Midbrain (tissue), 1 donor: ENCODE measurements at places on chromosomes 6 and 20.
A peak's percentile ranks its signal among the peaks of the same experiment; 100 is the strongest.

DNA sequence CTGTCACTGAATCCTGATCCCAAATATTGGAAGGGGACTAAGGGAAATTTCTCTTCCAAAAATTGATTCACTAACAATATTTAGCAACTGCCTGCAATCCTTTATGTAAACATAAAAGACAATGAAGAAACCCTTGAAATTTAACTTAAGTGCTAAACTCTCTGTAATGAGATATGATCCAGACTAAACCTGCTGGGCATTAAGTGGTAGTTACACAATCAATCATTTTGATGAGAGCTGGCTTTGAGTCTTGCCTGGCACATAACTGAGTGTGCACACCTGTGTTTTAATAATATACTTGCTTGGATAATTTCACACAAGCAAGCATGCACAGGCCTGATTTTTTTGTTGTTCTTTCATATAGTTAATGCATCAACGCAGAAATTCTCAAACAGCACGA is 9.8 kb upstream of the ZFP64 start:
- no peak for DNase-seq

DNA sequence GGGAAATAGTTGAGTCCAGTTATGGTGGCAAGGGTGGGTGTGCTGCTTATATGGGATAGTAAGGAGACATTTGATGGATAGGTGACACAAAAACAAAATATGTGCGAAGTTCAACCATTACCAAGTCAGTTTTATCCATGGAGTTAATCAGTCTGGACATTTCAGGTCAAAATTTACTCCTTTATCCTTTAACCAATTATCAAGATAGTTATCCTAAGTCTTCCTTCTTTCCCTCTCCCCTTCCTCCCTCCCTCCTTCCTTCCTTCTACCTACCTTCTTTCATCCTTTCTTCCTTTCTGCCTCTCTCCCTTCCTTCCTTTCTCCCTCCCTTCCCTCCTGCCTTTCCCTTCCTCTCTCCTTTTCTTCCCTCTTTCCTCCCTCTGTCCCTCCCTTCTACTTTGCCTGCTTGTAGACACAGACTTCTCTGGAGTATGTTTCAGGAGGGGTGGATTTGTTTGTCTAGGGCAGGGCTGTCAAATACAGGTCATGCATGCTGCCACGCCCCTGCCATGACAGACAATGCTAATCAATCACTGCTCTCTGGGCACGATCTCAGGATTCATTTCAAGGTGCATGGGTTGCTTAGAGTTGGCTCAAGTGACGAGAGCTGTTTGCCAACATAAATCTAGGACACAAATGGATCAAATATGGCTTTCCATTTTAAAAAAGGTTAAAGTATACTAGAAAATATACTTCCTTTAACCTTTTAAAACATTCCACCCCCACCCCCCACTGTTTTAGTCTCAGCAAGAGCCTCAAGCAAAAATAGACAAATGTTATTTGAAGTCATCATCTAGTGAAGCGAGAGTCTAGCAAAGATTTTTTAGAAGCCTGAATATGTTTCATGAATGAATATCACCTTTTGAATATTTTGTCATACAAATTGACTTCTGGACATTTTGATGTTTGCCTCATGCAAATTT is 281.6 kb upstream of the CITED2 start:
- DNase-seq = no peak

- no peak for DNase-seq
These were observed 179.1 kb downstream of the SYNDIG1 start for GRCh38 chr20:24648481-24648880.

DNA sequence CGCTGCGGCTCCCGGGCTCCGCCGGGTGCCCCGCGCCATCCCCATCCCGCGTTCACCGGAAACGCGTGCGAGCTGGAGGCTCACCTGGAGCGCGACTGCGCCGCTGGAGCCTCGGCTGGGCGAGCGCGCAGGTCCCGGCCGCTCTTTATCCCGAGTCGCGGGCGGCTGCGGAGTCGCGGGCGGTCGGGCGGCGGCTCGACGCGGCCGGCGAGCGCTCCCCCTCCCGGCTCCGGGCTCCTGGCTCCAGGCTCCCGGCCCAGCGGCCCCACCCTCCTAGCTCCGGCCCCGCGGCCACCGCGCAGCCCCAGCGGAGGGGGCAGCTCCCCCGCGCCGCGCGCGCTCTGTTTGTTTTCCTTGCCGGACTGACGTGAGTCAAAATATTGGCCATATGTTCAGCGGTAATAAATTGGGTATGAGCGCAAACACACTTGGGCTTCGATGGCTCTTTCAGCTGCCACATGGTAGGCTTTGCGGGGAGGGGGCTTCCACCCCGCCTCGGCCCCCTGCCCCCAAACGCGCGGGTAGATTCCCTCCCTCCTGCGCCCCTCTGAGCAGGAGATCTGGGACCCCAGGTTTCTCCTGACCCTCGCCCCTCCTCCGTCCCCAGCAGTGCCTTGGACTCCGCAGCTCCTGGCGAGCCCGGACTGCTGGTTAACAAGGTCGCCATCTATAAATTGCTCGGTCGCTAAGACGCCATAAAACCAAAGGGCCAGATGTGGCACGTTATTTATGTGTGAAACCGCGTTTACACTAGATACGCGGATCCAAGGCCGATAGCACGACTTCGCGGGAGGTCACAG is 8.8 kb upstream of the NKX2-2 start:
- DNase-seq = peak; percentile 42

DNA sequence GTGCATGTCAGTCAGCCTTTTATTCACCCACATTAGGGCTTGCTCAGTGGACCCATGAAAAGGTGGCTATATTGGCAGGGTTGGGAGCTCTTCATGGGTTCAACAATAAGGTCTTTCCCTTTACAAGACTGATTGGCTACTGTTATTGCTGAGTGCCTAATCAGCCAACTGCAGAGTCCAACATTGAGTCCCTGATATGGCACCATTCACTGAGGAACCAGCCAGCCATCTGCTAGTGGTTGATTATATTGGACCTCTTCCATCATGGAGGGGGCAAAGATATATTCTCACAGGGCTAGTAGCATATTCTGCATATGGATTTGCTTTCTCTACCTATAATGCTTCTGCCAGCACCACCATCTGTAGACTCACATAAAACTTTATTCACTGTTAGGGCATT is 69.9 kb downstream of the CDKAL1 start:
- DNase-seq = no peak

- DNase-seq = no peak
These were observed 61.9 kb upstream of the JARID2 start for GRCh38 chr6:15183979-15184378.
